NCI-H2029 treated with DMSO at 0.1 percent for 48 hours (cell line): ENCODE measurements at places on chromosomes 16 and 17.
A peak's percentile ranks its signal among the peaks of the same experiment; 100 is the strongest.

DNA sequence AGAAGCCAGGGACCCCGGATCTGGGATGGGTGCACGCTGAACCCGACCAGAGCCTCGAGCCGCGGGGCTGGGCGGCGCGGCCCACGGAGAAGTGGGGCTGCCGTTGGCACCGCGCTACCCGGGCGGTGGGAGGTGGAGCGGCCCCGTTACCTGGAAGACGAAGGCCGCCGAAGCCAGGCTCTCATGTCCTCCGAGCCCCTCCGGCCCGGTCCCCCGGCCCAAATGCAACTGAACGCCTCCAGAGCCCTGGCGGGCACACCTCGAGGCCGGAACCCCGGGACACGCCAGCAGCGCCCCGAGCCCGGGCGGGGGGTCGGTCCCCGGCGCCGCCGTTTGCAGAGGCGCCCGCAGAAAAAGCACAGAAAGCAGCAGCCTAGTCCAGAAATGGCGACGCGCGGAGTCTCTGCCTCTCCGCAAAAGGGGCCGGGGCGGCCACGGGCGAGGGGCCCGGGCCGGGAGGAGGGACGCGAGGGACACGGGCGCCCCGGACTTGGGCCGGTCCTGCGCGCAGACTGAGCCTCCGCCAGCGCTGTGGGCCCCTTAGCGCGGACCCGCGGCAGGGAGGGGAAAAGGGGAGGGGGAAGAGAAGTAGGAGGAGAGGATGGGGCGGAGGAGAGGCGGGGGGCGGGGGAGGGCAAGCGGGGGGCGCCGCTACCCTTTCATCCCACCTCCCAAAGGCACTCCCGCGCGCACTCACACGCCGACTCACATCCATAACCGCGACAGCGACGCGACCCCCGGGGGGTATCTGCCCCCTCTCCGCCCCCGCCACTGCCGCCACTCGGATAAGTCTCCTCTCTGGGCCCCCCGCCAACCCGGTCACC lies 1.4 kb downstream of the AXIN2 start:
- DNase-seq: no peak

DNA sequence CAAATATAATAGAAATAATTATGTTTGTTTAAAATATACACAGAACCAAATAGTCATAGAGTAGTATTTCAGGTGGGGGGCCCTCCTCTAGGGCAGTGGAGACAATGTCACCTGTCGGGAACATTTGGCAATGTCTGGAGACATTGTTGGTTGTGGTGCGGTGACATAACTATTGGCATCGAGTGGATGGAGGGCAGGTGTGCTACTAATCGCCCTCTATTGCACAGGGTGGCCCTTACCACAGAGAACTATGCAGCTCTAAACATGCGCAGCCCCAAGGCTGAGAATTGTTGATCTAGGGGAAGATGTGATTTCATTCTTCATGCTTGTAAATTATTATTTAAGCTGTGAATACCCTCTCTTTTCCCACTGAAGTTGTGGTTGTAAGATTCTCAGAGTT lies 594.0 kb downstream of the WWOX start:
- no peak for DNase-seq

GRCh38 chr16:46712911-46713310 lies 23.5 kb downstream of the ORC6 start:
- DNase-seq: no peak

DNA sequence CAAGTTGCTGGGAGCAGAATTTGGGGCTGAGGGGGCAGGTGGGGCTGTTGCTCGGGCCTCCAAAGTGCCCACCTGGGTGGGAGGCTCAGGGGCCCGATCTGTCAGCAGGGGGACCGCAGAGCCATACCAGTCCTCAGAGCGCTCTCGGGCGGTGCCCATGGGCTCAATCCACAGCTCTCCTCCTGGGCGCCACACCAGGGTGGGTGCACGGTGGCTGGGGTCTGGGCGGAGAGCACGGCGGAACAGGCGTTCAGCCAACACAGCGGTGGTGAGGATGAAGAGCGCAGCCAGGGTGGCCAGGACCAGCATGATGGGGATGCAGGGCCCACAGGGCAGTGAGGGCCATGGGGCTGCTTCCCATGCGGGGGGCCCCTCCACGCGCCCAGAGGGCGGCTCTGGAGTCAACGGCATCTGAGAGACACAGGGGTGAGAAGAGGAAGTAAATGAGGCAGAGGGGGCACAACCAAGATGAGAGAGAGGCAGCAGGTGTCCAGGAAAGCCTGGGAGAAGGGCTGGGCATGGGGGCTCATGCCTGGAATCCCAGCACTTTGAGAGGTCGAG lies 1.2 kb downstream of the C16orf54 start:
- no peak for DNase-seq

- no peak for DNase-seq
Measured at GRCh38 chr17:1561420-1562175, 994 bp downstream of the PITPNA start.

- no peak for DNase-seq
Measured at GRCh38 chr17:81417879-81418709, 22.8 kb downstream of the BAHCC1 start.

DNA sequence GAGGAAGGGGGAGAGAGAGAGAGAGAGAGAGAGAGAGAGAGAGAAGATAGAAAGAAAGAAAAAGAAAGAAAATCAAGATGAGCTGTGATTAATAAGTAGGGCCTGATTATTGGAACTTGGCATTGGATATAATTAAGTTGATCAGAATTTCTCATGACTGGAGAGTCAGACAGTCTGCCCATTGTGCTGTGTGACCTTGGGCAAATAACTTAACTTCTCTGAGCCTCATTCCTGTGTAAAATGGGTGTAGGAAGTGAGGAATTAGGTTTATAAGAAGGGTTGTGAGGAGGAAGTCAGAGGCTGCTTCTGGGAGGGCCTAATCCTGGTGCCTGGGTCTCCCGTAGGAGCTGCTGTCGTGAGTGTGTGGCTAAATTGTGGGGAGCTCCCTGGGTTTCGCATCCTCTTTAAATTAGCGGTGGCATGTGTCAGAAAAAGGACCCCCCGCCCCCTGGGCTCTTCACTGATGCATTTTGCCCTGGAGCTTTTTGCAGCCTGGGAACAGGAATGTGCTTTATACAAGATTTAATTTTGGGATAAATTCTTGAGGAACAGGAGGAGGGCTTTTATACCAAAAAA lies 76.0 kb downstream of the CMIP start:
- no peak for DNase-seq

GRCh38 chr16:27859020-27859419 lies 204.5 kb downstream of the GSG1L start:
- DNase-seq: no peak

GRCh38 chr17:72332367-72332766 lies 211.5 kb downstream of the SOX9 start:
- DNase-seq: no peak

- peak; percentile 47 for DNase-seq
Measured at GRCh38 chr16:52497067-52497816, 49.7 kb downstream of the TOX3 start.

- DNase-seq: no peak
Measured at GRCh38 chr17:32654324-32654723, 167.5 kb downstream of the CDK5R1 start.

GRCh38 chr16:67865318-67865717 lies 7.5 kb upstream of the EDC4 start:
- DNase-seq: no peak

DNA sequence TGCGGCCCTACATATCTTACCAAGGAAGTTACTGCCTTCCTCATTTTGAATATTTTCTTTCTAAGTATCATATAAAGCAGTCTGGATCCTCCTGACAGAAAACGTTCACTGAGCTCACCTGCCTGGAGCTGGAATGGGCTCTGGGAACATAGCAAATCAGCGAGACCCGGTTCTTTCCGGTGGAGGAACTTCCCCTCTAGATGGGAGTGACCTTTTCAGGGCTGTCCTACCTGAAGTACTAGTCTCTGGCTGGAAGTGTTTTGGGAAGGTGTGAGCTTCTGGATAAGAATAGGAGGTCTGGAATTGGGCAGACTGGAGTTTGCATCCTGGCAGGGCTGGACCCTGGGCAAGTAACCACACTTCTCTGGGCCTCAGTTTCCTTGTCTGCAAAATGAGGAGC lies 79.3 kb downstream of the SDR42E1 start:
- no peak for DNase-seq

GRCh38 chr17:27624539-27624938 lies 6.4 kb upstream of the LGALS9 start:
- no peak for DNase-seq

DNA sequence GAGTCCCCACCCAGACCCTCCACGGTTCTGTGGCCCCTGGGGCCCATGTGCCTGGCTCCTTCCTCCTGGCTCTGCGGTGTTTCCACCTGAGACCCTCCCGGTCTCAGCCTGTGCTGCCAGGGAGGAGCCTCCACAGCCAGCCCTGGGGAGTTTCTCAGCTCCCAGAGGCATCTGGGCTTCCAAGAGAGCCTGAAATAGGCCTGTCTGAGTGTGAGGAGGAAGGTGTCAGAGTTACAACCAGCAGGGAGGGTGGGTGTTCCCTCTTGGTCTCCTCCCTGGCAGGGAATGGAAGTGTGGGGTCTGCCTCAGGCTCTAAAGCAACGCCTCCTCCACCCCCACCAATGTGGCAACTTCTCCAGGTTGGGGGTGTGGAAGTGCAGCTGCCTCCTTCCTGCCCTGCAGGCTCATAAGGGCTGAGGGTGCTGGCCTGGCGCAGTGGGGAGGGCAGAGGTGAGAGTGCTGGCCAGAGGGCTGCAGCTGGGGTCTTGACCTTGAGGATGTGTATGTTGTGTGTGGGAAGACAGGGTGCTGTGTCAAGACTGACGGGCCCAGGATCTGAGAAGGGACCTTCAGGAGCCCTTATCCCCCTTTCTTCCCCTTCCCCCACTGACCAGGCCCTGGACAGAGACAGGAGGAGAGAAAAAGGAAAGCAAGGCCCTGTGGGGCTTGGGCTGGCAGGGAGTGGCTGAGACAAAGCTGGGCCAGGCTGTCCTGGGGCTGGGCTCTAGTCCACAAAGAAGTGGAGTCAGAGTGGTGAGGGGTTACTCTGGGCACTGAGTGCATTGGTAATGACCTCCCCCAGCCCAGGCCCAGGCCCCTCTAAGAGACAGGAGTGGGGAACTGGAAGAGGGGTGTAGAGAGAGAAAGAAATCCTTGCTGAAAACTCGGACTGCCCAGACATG lies 2.4 kb downstream of the CYGB start:
- DNase-seq: no peak

- DNase-seq: no peak
Measured at GRCh38 chr17:76510831-76511244, 9.6 kb upstream of the RHBDF2 start.

DNA sequence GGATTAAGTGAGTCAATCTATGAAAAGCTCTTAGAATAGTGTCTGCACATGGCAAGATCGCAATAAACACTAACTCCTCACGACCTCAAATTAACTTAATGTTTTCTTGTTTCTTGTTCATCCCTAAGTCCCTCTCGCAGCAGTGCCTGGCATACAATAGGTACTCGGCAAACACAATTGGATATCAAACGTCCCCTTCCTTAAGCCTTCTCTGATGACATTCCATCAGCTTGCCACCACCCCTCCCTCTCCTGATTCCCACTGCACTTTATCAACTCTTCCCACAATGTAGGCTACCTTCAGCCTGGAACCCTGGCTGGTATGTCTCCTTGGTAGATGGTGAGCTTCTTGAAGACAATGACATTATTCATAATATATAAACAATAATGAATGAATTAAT lies 33.3 kb downstream of the CCDC42 start:
- DNase-seq: no peak

- no peak for DNase-seq
Measured at GRCh38 chr17:9242983-9243382, 221.7 kb downstream of the NTN1 start.

DNA sequence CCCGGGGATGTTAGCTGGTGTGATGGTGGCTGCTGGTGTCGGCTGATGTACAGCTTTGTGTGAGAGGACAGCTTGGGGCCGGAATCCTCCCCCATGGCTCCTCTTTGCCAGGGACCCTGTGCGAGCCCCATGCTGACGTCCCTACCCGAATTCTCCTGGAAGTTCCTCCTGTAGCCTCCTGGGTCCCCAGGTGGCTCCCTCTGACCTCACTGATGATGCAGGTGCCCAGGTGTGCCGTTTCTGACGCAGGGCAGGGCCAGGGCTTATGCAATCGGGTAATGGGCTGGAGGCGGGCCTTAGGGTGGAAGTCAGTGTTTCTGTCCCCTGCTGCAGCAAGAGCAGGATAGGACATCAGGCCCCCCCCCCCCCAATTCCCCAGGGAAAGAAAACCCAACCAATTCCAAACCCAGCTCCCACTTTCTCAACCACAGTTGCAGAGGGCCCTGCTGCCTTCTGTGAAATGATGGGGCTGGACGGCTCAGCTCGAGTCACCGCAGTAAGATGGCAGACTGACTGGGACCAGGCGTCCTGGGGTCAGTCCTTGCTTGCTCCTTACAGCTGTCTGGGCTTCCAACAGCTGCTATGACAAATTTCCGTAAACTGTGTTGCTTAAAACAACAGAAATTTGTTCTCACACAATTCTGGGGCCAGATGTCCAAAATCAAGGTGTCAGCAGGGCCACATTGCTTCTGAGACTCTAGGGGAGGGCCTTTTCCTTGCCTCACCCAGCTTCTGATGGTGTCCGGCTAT lies 139.0 kb upstream of the PLCG2 start:
- no peak for DNase-seq

- peak; percentile 77 for DNase-seq
Measured at GRCh38 chr16:8686031-8686621, 11.7 kb downstream of the ABAT start.

DNA sequence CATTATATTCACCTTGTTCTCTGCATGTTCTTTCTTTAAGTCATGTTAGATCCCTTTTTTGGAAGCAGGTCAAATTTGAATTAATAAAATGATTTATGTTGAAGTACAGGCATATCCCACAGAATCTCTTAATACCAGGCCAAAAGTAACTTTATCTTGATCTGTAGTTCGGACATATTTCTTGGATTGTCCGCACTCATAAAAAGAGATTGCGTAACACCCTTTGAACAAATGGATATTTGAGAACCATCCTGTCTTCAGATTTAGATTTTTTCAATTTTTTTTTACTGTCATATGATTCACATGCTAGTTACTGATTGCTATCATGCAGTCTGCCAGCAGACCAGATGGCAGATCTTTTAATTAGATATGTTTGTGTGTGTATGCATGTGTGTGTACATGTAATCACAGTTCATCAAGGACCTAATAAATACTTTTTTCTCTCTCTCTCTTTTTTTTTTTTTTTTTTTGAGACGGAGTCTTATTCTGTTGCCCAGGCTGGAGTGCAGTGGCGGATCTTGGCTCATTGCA lies 352.6 kb downstream of the WWOX start:
- DNase-seq: no peak

- DNase-seq: no peak
Measured at GRCh38 chr17:3817851-3818605, 17.0 kb upstream of the ITGAE start.

- DNase-seq: no peak
Measured at GRCh38 chr17:2712300-2713043, 908 bp upstream of the CLUH start.

DNA sequence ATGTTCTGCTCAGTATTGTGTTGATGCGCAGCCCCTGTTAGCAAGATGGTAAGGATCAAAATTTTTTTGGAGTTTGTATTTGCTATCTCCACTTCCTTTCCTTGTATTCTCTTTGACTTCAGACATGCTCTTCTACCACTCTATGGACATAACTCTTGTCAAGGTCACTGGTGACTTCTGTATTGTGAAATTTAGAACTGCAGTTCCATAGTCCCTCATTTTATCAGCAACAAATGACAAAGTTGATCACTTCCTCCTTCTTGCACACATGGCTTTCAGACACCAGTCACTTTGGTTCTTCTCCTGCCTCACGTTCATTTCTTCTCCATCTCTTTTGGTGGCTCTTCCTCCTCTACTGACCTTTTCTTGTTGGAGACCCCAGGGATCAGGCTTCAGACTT lies 21.1 kb downstream of the COX11 start:
- no peak for DNase-seq

- no peak for DNase-seq
Measured at GRCh38 chr16:56673921-56674320, 4.3 kb downstream of the MT1H start.
